ENCODE measurements at places on chromosomes 13 and 19.

GRCh38 chr19:41328842-41329225 is 18.9 kb downstream of the CCDC97 start:
- DNase-seq, result no peak

- no peak for DNase-seq
These were observed 29.2 kb downstream of the CSNK1G2 start for GRCh38 chr19:1970003-1970805.

DNA sequence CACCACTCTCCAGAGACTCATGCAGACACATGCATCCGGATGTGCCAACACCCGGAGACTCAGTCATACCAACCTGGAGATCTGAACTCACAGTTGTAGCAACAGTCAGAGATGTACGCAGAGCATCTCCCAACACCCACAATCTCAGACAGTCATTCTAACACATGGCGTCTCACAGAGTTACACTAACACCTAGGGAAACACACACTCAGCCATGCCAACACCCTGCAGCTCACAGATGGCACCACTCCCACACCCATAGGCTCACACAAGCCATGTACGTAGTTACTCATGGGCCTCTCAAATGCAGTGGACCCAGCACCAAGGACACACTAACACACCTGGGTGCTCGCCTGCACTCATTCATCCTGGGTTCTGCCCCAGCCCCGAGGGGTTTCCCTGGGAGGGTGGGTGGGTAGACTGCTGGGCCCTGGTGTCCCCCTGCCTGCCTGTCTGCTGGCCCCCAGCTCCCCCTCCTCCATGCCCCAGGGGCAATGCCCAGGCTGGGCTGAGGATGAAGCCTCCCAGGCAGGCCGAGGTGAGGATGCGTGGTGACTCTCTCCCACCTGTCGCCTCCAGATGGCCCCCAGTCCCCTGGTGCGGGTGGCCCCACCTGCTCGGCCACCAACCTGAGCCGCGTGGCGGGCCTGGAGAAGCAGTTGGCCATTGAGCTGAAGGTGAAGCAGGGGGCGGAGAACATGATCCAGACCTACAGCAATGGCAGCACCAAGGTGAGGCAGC is 10.0 kb downstream of the PKN1 start:
- no peak for DNase-seq

DNA sequence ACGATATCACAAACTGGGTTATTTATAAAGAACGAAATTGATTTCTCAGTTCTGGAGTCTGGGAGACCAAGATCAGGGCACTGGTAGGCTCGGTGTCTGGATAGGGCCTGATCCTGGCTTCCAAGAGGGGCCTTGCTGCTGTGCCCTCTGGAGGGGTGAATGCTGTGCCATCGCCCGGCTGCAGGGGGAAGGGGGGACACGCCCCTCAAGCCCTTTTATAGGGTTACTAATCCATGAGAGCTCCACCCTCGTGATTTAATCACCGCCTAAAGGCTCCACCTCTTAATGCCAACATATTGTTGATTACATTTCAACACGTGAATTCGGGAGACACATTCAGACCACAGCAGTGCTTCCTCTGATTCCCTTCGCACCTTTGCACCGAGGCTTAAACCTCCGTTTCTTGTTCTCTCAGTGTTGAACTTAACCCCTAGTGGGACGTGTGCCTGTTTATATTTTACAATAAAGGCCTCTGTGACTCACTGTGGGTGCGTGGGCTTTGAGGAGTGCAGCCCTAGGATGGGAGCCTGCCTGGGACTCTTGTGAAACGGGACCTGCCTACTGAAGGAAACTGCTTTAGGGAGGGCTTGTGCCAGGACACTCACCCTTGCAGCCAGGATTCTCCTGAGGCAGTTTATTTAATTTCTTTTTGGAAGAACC is 52.4 kb upstream of the SPATA13 start:
- DNase-seq, result no peak

GRCh38 chr13:61466280-61466679 is 50.6 kb upstream of the PCDH20 start:
- DNase-seq, result no peak

GRCh38 chr13:28355822-28356371 is 139.0 kb downstream of the FLT1 start:
- no peak for DNase-seq

DNA sequence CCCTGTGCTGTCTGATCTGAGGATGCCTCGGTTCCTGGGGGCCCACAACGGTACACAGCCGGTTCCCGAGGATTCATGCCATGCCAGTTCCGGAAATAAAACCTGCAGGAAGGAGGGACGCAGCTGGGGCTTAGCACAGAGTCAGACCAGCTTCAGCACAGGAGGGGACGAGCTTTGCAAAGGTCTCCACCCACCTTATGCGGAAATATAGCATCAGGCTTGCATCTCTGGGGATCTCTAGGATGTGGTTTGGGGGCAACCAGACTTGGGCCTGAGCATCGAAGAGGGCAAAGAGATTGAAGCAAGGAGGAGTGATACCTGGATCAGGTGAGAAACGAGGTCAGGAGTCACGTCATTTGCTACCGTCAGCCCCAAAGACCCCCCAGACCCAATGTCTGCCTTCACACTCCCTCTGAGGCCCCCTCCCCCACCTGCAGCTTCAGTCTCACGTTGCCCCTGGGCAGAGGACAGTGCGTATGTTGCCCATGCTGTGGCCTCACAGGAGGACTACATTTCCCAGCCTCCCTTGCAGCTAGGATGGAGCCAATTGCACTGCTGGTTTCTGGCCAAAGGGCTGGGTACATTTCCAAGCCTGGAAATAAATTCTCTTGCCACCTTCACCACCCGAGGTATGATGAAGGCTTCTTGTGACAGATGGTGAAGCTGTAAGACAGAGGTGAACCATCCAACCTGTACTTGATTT is 12.1 kb downstream of the TYK2 start:
- DNase-seq, result no peak

- DNase-seq, result peak; percentile 65
These were observed 21.7 kb downstream of the CEACAM21 start for GRCh38 chr19:41597600-41598041.

DNA sequence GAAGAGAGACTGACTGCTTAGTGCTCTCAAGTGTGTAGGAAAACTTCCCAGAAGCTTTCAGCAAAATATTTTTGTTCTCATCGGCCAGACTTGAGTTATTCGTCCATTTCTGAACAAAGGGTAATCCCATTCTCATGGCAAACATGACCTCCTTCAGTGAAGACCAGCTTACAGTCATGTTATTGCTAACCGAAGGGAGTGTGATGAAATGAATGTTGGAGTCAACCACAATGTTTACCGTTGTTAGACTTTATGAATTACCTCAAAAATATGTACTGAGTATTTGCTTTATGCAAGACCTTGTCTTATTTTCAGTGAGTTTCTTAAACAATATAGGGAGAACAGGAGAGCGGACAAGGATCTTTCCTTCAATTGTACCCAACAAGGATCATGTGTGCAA is 228.6 kb downstream of the LMO7 start:
- DNase-seq, result no peak

DNA sequence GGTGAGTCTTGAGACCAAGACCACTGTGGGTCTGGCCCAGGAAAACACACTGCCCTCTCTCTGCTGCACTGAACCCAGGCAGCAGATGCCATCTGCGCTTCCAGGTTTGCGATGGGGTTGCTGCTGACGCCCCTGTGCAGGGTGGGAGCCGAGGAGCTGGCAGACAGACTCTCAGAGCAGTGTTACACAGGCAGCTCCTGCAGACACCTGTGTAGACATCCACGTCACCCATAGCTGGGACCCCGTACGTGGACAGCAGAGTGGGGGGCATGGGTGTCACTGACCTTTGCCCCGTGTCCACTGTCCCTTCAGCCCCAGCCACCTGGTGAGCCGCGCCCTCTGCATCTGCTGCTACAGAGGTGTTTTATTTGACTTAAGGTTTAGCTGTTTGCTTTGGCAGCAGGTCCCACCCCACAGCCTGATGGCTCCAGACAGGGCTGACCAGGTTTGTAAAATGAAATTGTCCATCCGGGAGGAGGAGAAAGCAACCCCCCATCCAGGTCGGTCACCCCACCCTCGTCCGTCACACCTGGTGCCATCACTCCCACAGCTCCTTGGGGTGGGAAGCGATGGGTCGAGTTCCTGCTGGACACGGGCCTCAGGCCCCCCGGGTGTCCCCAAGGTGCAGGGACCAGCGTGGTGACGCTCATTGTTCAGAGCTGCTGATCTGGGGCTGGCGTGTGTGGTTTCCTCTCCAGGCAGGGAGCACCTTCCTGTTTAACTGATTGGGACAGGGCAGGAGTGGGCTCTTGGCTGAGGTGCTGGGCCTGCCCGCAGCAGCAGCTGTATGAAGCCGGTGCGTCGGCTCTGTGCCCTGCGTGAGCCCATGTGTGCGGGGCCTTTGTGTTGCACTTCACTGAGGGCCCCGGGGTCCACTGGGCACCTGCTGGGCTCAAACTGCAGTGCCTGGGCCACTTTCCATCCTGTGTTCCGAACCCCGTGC is 28.4 kb downstream of the MCF2L start:
- no peak for DNase-seq

GRCh38 chr13:48275507-48275906 is 28.0 kb upstream of the RB1 start:
- no peak for DNase-seq

- DNase-seq, result no peak
These were observed 39.5 kb upstream of the TEX29 start for GRCh38 chr13:111280681-111281585.
